Cardiac fibroblast (primary cell): ENCODE measurements at places on chromosomes 11 and 22.

DNA sequence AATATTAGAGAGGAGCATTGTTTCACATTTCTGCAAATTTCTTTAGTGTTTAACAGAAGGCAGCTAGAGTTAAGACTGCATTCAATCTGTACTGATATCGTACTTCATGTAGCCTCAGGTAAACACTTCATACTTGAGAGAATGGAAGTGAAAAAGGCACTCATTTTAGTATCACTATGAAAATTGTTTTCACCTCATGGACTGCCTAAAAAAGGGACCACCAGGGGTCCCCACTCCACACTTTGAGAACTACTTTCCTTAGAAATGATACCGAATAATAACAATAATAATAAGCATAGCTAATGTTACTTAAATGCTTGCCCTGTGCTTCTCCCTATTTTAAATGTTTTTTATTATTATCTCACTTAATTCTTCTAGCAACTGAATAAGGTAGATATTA, 95.1 kb downstream of the BLID start:
- peak; percentile 62 for DNase-seq

DNA sequence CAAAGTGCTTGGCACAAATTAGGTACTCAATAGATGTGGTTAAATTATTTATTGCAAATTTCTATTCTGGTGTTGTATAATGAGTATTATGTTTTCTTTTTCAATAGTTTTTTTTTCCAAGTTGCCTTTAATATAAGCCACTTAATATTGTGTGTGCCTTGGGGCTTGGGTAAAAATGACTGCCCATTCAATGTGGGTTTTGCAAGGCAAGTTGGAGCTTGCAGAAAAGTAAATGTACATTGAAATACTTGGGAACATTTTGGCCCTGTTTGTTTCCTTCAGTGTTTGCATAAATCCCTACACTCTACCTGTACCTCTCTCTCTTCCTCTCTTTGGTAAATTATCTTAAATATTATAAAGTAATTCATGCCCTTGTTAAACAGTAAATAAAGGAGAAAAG, 2.1 kb upstream of the CCDC81 start:
- no peak for DNase-seq

GRCh38 chr11:8218840-8219239, 44.8 kb downstream of the LMO1 start:
- DNase-seq, result no peak

GRCh38 chr11:102626676-102627075, 1.5 kb upstream of the MMP20 start:
- DNase-seq, result no peak

- peak; percentile 41 for DNase-seq
Measured at GRCh38 chr11:5242933-5243815, 6.5 kb downstream of the HBG1 start.

- DNase-seq, result no peak
Measured at GRCh38 chr22:44597616-44598015, 99.6 kb upstream of the RTL6 start.

GRCh38 chr11:70899616-70900015, 352.8 kb downstream of the SHANK2 start:
- DNase-seq, result no peak
